ENCODE measurements at places on chromosomes 5 and 9.

DNA sequence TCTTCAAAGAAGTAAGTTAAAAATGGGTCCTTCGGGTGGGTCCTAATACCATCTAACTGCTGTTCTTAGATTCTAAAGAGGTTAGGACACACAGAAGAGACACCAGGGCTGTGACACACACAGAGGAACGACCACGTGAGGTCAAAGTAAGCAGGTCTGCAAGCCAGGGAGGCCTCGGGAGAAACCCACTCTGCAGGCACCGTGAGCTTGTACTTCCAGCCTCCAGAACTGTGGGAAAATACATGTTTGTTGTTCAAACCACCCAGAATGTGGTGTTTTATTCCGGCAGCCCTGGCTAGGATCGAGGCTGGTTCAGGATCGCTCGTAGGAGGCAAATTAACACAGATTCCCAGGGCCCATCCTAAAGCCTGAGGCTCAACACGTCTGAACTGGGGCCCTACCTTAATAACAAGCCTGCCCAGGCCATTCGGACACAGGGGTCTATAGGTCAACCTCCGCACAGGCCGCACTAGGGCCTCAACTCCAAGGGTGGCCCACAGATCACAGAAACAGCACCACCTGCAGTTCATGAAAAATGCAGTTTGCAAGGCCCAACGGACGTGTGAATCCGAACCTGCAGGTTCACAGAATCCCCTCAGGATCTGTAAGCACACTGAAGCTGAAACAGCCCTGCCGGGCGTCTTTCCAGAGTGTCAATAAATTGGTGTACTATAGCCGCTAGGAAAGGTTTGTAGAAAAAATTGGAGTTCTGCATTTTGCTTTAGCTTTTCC, 7.1 kb downstream of the MED10 start:
- DNase-seq = no peak

DNA sequence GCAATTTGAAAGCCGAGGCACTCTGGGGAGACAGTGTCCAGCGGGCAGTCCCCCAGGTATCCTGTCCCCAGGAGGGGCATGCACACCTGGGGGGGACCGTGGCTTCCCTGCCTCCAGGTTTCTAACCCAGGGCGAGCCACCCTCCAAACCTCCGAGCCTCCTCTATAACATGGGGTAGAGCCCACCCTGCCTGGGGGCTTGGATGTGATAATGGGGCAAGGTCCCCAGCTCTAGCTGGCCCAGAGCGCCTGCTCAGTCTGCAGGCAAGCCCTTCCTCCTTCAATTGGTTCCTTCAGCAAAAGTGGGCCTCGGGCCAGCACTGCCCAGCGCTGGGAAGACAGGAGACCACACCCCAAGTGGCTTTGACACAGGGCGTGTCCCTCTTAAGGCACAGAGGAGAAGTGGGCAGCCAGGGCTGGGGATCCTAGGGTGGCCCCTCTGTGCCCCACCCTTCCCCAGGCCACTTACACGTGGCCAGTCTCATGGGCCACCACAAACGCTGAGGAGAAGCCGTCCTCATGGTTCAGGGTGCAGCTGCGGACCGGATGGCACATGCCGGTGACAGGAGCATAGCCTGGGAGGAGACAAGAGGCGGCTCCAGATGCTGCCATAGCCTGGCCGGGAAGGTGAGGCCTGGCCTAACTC, 94.3 kb downstream of the ZNF354C start:
- no peak for DNase-seq

GRCh38 chr9:69122549-69123141, 51.4 kb upstream of the TJP2 start:
- DNase-seq = no peak

DNA sequence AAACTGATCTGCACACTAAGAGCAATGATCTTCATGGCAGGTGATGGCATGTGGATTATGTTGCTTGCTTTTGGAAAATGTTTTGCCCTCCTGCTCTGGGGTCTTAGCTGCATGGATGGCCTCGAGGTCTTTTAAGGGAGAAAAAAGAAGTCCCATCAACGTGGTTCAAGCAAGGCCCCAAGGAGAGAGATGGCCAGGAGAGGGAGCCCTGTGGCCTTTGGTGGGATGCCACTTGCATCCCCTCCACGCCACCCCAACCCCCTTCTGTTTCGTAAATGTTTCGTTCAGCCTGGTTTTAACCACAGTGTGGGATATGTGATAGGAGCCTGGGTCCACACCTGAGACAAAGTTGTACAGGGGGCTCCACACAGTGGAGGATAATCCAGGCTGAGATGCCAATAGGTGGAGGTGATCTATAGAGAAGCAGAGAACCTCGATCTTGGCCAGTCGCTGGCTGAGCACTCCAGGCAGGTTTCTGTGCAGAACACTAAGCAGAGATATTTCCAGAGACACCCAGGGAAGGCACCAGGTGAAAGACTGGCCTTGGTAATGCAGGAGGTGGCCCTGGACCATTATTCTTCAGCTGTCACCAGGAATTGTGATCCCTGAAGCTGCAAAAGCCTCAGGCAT, 25.8 kb upstream of the FRRS1L start:
- DNase-seq = no peak

DNA sequence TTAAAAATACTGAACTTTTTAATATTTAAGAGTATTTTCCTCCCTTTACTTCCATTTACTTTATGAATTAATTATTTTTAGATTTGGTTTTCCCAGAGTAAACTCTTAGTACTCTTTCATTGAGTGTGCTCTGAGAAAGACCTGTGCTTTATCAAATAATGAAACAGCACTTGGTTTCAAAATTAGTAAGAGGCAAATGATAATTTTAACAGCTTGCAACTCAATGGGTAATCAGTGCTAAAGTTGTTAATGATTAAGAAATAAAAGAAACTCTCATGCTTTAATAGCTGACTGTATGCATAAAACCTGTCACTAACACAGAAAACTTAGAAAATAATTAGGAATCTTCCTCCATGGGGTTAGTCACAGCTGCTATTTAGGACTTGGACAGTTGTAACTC, 244.4 kb downstream of the RFX3 start:
- DNase-seq = no peak

DNA sequence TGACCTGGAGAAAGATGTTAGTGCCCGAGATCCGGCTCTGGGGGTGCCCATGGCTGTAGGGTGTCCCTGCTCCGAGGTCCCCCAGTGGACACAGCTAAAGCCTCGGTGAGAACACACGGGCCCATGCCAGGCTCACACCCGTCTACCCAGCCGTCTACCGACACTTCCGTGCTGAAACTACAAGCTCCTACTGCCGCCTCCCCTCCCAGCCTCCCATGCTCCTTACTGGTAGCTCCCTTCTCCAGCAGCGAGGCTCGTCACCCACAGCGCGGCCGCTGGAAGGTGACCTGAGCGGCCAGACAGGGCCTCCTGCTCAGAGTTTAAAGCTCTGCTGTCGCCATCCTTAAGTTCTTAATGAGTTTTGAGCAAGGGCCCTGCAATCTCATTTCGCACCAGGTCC, 33.2 kb upstream of the CLPTM1L start:
- no peak for DNase-seq

- no peak for DNase-seq
These were observed 76.0 kb downstream of the CEMIP2 start for GRCh38 chr9:71692337-71692736.
